Amniotic stem cell (primary cell): ENCODE measurements at places on chromosomes 4 and X.
A peak's percentile ranks its signal among the peaks of the same experiment; 100 is the strongest.

- no peak for DNase-seq
Measured at GRCh38 chr4:170698334-170698733, 608.6 kb upstream of the AADAT start.

GRCh38 chr4:92654084-92654483, 350.3 kb downstream of the GRID2 start:
- DNase-seq = no peak

- peak; percentile 10 for DNase-seq
Measured at GRCh38 chr4:141158219-141158618, 24.9 kb upstream of the RNF150 start.

DNA sequence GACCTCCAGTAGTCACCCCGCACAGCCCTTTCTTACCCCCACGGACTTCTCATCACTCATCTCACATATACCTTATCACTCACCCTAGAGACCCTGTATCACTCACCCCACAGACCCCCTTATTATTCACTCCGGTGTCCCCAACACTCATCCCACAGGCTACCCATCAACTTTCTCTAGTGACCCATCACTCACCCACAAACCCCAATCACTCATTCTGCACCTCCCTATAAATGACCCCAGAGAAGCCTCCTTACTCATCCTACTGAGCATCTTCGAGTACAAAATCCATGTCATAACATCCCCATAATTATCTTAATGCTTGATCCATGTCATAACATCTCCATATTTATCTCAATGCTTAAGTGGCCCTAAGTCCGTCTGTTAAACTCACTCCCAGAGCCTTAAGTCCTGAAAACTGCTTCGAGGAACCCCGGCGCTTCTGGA, 934 bp downstream of the ZNF41 start:
- DNase-seq = no peak

DNA sequence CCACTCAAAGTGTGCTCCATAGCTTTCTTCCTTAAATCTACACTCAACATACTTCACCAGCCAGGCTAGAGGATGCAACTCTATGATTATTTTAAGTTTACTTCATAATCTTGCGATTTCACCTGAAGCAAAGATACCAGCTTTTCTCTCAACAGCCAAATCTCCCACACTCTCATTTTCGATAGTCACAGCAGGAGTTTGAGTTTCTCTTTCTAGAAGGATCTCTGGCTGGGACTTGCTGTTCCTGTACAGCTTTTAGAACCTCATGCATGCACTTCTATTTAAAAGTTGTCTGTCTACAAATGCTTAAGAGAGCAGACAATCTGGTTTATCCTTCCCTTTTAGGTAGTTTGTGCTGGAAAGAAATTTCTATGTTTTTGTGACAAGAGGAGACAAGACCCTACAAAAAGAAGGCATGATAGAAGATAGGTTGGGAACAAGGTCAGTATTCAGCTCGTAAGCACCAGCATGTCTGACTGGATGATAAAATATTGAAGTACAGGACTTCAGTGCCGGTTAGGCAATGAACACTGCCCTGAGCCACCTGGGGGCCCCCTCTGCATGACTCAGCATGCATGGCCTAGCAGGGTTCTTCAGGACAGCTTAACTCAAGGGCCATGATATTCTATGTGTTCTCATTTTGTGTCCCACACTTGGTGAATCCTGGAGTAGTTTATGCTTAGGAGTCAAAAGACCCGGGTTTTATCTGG, 65.6 kb downstream of the ATXN3L start:
- DNase-seq = no peak

GRCh38 chr4:8032381-8032780, 92.7 kb upstream of the AFAP1 start:
- no peak for DNase-seq

DNA sequence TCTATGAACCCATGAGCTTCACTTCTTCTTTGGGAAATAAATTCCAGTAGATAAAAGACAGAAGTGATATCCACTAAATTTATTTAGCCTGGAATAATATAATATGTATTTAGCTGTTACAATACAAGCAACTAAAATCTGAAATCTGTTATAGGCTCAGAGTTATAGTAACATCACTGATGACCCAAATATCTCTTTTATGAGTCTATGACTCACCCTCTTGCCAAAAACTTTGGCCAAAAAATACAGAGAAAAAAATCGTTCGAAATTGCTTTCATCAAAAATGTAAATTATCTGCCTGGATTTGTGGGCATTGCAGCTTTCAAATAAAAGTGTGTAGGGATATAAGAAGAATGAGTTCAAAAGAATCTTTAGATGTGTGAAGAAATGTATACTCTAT, 89.4 kb upstream of the DKK2 start:
- DNase-seq = no peak

DNA sequence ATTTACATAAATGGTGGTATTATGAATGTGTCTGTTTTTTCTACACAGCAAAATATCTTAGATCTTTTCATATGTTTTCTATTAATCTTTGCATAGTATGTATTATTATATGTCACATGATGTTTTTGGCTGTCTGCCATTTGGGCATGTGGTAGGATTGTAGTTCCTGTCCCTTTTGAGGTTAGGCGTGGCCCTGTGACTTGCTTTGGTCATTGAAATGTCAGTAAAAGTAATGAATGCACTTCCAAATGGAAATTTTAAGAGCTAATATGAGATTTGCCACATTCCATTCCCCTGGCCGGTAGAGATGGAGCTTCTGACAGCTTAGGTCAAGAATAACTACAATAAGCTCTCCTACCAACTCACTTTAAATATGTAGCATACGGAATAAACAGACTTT, 45.1 kb downstream of the JADE3 start:
- no peak for DNase-seq

- DNase-seq = no peak
Measured at GRCh38 chr4:147057611-147058190, 112.0 kb upstream of the TTC29 start.

DNA sequence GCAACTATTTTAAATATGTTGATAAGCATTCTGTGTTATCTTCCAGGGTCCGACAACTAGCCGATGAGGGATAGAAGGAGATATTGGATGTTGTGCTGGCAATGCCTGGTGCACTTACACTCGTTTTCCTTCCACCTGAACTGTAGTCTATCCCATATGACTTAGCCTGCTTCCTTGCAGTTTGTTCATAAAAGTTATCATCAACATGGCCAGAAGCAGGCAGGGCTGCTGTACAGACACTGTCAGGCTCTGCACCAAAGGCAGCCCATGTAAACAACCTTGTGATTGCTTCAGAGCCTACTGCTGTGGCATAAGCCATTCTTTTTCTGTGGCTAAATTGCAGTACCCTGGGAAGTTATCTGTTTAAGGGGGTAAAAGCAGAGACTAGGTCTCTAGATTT, 1.6 kb downstream of the MAPK10 start:
- no peak for DNase-seq

DNA sequence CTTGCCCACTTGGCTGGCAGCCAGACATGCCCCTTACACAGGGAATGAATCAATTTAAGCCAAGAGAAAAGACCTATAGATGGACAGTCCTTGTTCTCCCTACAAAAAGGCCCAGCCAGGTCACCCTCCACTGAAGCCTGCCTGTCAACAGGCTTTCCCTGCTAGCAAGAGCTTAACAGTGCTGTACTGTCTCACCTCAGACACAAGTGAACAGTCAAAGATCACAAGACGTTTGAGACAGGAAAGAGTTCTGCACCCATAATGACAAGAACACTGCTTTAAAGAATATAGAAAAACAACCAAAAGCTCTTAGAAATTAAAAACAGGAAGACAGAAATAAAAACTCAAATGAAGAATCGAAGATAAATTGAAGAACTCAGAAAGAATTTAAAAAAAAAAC, 4.6 kb downstream of the RNF175 start:
- DNase-seq = no peak

DNA sequence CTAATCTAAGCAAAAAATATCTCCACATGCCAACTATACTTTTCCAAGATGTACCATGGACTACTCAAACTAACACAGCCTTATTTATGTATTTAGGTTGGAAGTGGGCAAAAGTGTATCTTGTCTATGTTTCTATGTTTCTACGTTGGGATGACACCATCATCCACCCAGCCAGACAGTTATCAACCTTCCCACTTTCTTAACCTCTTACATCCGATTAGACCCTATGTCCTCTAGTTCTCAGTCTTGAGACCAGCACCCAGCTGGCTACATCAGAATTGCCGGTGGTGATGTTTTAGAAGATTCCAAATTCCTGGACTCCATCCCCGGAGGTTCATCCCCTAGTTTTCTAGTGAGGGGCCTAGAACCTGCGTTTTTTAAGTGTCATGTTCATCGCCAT, 1.0 kb upstream of the AASDH start:
- DNase-seq = no peak

DNA sequence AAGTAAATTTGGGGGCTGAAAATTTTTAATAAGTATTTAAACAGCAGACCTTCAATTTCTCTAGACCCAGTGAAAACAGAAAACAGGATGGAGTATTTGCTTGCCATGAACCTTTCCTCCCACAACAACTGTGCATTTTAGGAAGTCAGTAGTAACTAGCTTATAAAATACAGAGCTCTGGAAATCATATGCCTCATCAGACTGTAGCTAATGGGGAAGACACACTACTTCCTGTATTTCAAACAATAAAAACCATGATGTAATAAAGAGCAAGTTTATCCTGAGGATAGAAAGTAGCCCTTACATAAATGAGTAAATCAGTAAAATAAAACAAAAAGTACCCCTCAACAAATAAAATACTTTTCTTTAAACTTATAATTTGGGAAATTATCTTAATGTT, 280.1 kb upstream of the ZFP42 start:
- DNase-seq = no peak

DNA sequence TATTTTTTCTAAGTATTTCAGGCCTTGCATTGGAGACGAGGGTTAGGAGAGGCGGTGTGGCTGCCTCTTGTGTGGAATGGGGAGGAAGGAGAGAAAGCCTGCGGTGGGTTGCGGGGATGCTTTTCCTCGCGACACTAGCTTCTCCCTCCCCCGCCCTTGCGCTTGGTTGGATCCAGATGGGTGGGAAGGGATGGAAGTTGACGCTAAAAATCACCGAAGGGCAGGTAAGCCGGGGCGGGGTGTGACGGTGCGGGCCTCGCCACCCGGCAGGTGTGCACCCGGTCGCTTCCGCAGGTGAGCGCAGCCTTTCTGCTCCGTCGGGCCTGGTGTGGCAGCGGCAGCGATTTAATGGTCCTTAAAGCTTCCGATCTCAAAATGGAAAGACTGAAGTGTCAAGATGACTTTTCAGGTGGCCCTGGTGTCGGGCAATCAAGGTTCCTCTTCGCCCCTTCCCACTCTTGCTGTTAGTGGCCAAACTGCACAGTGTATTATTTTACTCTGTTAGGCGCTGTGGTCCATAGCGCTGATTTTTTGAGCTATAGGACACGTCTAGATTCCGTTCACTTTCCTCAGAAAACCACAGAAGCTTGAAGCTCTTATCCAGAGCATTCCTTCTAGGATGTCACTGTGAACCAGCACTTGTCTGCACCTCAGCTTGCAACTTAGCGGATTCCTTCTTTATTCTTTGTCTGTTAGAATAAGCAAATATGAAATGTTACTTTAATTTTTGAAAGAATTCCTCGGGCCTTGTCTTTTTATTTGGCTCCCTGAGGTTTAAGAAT, 765 bp downstream of the ENOPH1 start:
- DNase-seq = no peak

GRCh38 chr4:13108096-13108495, 376.0 kb downstream of the RAB28 start:
- no peak for DNase-seq

DNA sequence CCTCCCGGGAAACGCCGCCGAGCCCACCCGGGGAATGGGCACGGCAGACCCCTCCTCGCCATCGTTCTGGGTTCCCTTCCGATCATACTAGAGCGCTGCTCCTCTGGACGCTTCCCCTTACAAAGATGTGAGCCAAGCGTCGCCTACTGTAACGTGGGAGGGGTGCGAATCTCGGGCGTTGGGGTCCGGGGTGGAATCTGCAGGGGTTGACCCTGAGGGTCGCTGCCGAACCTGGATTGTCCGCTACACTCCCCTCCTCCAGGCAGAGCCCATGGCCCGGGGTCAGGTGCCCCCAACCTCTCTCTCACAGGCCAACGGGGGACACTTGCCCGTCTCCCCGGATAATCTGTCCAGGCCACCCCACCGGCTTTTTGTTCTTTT, 13.8 kb downstream of the BCOR start:
- no peak for DNase-seq

DNA sequence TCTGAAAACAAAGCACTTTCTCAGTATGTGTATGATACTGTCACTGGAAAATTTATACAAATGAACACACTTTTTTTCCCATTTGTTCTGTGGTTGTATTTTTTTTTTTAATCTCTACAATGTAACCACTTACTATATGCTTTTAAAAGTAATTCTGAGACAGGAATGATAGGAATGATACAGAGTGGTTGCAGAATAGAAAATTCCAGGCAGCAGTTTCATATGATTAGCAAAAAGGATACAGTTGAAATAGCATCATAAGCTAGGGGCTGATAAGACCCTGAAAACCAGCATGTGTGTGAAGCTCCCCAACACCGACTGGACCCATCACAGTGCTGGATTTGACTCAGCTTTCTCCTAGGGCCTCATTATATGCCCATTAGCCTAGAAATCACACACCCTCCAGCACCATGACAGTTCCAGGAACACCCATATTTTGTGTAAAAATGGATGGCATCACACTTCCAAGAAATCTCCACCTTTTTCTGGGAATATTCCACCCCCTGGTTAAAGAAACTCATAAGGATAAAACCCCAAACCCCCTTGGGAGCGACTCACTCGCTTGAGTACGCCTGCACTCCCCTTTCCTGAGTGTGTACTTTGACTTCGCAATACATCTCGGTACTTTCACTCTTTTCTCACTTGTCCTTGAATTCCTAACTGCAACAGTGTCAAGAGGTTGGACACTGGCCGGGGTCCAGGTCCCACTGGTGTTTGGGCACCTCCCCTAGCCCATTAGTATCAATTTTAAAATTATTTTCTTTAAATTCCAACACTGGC, 77.4 kb upstream of the AGA start:
- no peak for DNase-seq

- no peak for DNase-seq
Measured at GRCh38 chr4:150363721-150364688, 217.9 kb upstream of the MAB21L2 start.

DNA sequence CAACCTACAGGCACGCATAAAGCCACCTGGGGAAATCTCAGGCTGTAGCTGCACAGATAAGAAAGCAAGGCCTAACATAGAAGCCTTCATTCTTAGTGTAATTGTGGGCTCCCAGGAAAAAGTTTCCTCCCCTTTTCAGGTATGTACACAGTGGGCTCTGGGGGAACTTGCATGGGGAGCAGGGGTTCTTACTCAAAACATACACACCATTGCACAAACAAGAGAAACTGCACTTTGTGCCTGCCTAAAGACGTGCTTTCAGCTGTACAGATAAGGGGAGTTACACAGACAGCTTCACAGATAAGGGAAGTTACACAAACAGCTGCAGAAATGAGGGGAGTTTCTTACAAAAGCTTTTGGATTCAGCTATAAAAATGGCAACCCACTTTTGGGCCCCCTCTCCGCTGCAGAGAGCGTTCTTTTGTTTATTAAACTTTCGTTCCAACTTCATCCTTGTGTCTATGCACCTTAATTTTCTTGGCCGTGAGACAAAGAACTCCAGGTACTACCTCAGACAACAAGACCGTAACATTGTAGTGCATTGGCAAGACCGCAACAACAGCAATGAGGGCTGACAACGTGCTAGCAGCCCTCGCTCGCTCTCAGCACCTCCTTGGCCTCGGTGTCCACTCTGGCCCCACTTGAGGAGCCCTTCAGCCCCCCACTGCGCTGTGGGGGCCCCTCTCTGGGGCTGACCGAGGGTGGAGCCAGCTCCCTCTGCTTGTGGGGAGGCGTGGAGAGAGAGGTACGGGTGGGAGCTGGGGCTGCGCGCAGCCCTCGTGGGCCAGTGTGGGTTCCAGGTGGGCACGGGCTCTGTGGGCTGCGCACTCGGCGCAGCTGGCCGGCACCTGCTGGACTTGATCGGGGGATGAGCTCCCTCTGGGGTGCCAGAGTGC, 317.5 kb downstream of the RAPGEF2 start:
- no peak for DNase-seq
